Lung microvascular endothelial cell (primary cell): ENCODE measurements at places on chromosomes 4 and X. TPM values are rescaled to one million over a fixed set of nuclear protein-coding genes. Genes with fewer than 3 reads are reported as not detected.

- no peak for DNase-seq
Observed at GRCh38 chr4:36399762-36400353, 118.4 kb downstream of the DTHD1 start.

GRCh38 chr4:118718511-118719170 is 33.4 kb downstream of the METTL14 start:
- no peak for DNase-seq

GRCh38 chrX:44913656-44914531 is 40.9 kb downstream of the KDM6A start:
- DNase-seq, result no peak

- no peak for DNase-seq
Observed at GRCh38 chrX:15203694-15204093, 66.2 kb downstream of the ASB9 start.

The F8A3 gene
- total RNA-seq, result 0.44 and 0.60 TPM in 2 replicates
